Umbilical cord (tissue), 2 donors: ENCODE measurements at places on chromosomes 3 and 15.

- peak; percentile 11 for DNase-seq
Observed at GRCh38 chr3:23761440-23761896, 44.3 kb upstream of the UBE2E1 start.

DNA sequence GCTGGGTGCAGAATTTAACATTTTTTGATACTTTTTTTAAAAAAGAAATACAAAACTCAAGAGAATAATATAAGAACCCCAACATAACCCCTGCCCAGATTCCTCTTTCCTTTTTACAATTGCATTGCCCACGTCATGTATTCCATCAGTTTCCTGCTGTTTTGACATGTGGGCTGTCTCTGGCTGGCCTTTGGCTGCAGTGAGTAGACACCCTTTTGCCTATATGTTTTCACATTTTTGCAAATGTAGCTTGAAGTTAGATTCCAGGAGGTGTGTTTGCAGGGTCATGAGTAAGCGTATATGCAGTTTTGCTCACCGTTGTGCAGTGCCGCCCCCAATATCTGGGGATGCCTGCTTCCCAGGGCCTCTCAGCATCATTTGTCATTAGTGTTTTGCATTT, 28.0 kb upstream of the ATP10A start:
- DNase-seq: no peak

DNA sequence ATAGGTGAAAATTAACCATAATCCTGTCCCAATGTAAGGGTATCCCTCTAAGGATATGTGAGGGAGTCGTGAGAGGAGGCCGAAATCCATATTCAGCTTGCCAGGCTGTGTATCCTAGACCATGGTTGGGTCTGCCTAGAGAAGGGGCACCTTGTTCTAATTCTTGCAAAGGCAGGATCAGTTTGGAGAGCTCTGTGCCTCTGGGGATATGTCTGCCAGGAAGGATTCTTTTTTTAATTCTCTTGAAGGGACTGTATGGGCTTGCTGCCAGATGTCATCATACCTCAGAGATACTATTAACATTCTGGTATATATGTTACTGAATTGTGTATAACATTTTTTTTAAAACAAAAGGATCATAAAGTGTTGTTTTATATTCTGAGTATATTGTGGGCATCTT, 2.4 kb downstream of the ATP1B3 start:
- peak; percentile 17 for DNase-seq

DNA sequence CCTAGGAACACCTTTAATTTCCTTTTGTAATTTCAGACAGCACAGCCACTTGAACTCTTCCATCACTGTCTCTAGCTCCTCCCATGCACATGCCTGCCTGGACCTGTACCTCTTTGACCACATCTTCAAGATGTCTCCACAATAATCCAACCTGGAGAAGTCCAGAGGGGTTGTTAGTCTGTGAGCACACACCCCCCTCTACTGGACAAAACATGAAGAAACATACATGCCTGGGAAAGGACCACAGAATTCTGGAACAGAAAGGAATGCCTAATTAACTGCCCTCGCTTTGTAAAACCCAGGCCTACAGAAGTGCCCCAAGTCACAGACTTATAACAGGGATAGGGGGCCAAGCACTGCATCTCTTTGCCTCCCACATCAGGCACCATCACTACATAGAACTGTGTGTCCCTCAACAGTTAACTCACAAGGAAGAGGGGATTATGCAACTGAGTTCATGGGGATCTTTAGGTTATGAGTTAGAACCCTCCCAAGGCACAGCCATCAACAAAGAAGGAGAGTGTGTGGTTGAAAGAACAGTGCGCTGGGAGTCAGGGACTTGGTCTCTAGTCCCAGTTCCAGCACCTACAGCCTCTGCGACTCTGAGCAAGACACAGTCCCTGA, 61.7 kb downstream of the FMN1 start:
- peak; percentile 71 for DNase-seq

- DNase-seq: peak; percentile 85
Observed at GRCh38 chr15:49315391-49315823, 107.6 kb upstream of the FGF7 start.

GRCh38 chr3:101185341-101185740, 135.0 kb downstream of the IMPG2 start:
- DNase-seq: no peak

DNA sequence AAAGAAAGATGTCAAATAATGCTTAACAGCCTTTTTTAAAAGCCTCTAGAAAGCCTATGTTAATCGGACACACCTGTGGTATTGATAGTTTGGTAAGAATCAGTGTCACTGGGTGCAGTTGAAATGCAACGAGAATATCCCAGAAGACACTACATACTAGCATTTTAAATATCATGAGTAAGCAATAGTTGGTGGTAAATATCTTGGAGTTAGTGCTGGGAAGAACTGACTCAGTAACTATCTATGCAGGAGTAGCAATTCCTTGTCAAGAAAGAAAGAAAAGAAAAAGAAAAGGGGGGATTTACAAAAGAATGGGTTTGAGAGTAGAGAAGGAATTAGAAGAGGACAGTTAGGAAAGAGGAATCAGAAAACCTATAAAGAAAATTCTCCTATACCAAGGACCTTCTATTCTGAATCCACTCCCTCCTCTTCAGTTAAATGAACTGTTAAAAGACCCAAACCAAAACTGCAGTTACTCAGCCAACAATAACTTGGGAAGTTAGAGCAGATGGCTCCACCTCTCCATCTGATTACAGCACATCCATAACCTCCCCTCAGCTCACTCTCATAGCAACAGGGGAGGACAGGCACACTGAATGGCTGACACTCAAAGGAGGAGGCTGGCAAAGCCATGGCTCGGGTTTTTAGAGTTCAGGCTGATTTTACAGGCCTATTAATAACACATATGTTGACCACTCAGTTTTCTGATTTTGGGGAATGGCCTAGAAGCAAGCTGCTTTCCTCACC, 207.6 kb upstream of the MDFIC2 start:
- no peak for DNase-seq

- no peak for DNase-seq
Observed at GRCh38 chr3:155880286-155880685, 9.8 kb downstream of the GMPS start.

DNA sequence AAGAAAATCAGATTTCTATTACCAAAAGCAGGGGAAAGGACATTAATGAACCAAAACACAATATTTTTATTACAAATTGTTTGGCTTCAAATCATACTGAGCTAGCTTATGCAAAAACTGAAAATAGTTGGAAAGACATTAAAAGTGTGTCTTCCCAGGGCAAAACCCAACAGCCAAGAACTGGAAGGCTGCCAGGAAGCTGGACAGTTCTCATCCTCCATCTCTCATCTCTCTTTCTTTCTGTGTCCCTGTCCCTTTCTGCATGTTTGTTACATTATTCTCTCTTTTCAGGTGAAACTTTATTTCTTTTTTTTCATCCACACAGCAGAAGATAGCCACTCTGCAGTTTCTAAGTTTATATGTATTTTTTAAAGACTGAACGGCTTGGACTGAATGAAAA, 41.1 kb upstream of the SNTN start:
- no peak for DNase-seq

GRCh38 chr3:57756528-57757401, 656 bp downstream of the SLMAP start:
- peak; percentile 49 for DNase-seq

- no peak for DNase-seq
Observed at GRCh38 chr15:68821190-68821840, 620 bp upstream of the ANP32A start.

DNA sequence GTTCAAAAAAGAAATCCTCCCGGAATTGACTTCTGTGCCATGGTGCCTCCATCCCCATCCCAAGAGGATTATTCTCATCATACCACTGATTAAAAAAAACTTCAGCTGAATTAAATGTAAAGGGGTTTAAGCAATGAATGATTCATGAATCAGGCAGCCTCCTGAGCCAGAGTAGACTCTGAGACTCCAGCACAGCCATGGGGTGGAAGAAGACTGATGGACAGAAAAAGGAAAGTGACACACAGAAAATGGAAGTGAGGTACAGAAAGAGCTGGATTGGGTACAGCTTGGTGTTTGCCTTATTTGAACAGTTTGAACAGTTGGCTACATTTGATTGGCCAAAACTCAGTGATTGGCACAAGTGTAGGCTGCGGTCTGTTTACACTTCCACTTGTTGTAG, 224.8 kb upstream of the ATP10A start:
- DNase-seq: no peak

- no peak for DNase-seq
Observed at GRCh38 chr15:98868564-98868963, 139.0 kb downstream of the PGPEP1L start.

DNA sequence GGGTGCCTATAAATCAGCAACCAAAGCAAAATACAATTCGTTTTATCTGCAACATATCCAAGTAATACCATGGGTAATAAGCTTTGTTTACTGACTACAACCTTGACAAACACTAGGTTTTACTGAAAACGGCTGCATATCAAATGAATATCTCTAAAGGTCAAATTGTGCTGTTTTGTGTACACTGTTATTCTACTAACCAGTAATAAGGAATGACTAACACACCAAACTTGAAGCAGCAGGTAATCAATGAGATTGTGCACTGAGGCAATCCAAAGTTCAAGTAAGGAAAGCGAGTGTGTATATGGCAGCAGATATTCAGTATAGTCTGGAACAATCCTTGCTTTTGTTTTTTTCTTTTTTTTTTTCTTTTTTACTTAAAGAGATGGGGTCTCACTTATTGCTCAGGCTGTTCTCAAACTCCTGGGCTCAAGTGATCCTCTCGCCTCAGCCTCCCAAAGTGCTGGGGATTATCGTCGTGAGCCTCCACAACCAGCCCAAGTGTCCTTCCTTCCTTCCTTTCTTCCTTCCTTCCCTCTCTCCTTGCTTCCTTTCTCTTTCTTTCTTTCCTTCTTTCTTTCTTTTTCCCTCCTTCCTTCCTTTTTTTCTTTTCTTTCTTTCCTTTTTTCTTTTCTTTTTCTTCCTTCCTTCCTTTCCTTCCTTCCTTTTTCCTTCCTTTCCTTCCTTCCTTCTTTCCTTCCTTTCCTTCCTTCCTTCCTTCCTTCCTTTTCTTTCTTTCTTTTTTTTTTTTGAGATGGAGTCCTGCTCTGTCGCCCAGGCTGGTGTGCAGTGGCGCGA, 34.9 kb downstream of the AP3S2 start:
- DNase-seq: no peak

GRCh38 chr15:58544756-58545155, 113.0 kb downstream of the LIPC start:
- no peak for DNase-seq

- DNase-seq: no peak
Observed at GRCh38 chr3:194760494-194761137, 74.9 kb downstream of the FAM43A start.

DNA sequence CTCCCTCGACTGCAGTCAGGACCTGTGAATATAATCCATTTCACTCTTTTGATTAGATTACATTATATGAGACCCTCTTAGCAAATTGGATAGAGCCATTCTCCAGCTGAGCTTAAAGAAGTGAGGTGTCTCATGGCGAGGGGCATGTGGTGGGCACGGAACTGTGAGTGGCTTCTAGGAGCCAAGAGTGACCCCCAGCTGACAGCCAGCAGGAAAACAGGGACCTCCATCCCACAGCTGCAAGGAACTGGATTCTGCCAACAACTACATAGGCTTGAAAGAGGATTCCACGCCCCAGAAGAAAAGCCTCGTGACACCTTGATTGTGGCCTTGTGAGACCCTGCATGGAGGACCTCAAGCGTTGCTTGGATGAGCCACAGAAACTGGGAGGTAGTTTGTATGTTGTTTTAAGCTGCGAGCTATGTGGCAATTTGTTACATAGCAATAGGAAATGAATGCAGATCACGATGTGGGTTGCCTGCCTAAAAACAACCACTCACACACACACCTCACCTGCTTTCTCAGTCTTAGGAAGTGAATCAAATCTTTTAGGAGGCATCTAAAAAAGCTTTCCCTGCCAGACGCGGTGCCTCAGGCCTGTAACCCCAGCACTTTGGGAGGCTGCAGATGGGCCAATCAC, 84.2 kb upstream of the BHLHE40 start:
- no peak for DNase-seq

- no peak for DNase-seq
Observed at GRCh38 chr3:114393367-114394072, 99.7 kb downstream of the TIGIT start.

GRCh38 chr3:110393941-110394340, 677.7 kb upstream of the NECTIN3 start:
- no peak for DNase-seq

GRCh38 chr3:87084868-87085267, 93.9 kb upstream of the VGLL3 start:
- DNase-seq: no peak

DNA sequence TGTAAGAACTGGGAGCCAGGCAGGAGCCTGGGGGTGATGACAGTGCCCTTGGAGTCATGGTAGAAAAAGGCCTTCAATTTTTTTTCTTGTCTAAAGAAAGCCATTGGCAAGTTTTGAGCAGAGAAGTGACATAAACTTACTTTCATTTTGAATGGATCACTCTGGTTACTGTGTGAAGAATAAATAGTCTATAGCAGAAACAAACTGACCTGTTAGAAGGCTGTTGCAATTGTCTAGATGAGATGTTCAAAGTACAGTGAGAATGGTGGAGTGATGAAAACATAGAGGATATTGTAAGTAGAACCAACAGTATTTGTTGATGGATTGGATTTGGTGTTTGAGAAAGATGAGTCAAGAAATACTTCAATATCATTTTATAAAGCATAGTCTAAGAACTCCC, 439.9 kb downstream of the TBL1XR1 start:
- DNase-seq: no peak

DNA sequence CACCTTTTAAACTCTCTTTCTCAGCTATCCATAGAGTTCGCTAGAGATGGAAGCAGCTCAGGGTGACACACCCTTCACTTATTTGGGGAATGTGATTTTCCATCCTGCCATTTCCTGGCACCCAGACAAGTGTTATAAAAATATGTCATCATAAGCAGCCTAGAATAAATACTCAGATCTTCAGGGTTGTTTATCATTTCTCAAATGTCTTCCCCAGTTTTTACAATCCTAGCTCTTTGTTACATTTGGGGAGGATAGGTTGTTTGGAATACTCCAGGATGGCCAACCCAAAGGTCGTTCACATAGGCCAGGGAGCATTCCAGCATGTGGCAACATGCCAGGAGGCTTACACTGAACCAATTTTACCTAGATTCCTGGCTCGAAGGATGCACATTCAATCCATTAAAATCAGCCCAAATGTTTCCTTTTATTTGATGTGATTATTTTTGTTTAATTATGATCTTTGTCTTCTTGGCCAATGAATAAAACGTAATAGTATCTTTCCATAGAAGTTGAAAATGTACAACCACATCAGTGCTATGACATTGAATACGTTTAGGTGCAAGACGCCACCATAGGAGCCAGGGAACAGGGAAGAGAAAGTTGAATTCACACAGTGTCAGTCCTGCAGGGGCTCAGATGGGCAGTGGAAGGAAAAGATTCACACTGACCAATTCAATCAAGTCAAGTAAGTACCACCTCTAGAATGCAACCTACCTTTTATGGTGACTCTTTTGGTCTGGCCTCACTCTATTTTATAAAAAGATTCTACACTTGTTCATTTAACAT, 537.7 kb upstream of the MDFIC2 start:
- peak; percentile 65 for DNase-seq

GRCh38 chr3:65829228-65829627, 209.5 kb downstream of the MAGI1 start:
- no peak for DNase-seq

- DNase-seq: no peak
Observed at GRCh38 chr3:186073641-186074040, 35.2 kb downstream of the ETV5 start.
